ENCODE measurements at places on chromosomes 7 and 10. TPM values are rescaled to one million over a fixed set of nuclear protein-coding genes. Genes with fewer than 3 reads are reported as not detected.

DNA sequence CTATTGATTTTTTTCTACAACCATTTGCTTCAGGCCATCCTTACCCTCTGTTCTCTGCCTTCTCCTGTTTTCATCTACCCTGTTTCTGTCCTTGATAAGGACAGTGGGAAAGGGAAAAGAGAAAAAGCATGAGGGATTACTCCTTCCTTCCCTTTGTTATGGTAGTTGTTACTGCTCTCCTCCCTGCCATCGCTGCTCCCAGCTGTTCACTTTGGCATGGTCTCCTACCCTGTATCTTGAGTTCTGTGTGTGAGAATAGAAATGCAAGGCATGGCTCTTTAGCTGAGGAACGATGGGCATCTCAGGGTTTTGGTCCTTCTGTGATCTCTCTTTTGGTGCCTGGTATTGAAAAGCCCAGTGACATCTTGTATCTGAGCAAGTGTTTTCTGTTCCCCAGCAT is 6.4 kb downstream of the CCSER2 start:
- no peak for DNase-seq

GRCh38 chr7:96596120-96596826 is 113.4 kb downstream of the SEM1 start:
- no peak for DNase-seq

- no peak for DNase-seq
Measured at GRCh38 chr10:20922451-20922850, 25.3 kb upstream of the NEBL start.

- peak; percentile 63 for DNase-seq
Measured at GRCh38 chr7:140541513-140542227, 62.4 kb upstream of the MKRN1 start.

DNA sequence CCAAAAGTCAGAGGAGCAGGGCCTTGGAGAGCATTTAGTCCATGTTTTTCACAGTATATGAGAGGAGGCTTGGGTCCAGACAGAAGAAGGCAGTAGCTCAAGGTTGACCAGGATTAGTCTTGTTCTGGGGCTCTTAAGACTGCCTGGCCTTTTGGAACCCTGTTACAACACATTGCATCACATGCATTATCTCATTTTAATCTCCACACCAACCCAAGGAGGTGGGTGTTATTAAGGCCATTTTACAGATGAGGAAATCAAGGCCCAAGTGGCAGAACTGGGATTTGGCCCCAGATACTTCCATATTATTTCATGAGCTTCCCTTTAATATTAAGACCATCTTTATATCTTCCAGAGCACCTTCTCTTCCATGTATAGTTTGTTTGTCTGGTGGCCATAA is 38.8 kb downstream of the RPS24 start:
- DNase-seq: no peak

DNA sequence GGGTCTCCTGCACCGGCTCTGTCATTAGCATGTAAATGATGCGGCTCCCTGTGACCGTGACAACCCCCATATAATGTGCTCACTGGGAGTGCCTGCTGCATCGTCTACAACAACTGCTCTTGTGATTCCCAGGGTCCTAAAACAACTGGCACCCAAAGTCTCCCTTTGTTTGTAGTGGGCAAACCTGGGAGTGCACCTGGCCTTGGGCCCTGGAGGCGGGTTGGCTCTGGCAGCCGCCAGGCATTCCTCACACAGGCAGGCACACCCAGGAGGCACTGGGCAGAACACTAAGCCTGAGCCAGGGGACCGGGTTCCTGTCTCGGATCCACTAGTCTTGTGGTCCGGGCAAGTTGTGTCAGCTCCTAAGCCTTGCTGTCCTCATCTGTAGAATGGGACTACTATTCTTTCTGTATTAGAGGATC is 115.5 kb upstream of the GPR26 start:
- no peak for DNase-seq

- DNase-seq: no peak
Measured at GRCh38 chr7:158320328-158320727, 267.3 kb downstream of the PTPRN2 start.

GRCh38 chr7:100867776-100868485 is 744 bp downstream of the TRIP6 start:
- no peak for DNase-seq

GRCh38 chr7:77651575-77652162 is 44.6 kb upstream of the RSBN1L start:
- no peak for DNase-seq

GRCh38 chr7:3915337-3915878 is 614.4 kb downstream of the SDK1 start:
- DNase-seq: no peak

DNA sequence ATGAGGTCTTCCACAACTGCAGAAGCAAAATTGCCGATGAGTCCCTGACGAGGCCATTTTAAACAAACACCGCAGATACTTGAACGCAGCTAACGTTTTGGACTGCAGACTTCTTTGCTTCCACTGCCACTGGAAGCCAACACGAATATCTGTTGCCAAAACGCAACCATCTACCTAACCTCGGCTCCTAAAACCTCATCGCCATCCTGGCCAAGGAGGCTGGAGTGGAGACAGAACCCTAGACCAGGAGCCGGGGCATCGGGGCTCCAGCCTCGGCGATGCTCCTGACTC is 493 bp downstream of the WDR91 start:
- no peak for DNase-seq

DNA sequence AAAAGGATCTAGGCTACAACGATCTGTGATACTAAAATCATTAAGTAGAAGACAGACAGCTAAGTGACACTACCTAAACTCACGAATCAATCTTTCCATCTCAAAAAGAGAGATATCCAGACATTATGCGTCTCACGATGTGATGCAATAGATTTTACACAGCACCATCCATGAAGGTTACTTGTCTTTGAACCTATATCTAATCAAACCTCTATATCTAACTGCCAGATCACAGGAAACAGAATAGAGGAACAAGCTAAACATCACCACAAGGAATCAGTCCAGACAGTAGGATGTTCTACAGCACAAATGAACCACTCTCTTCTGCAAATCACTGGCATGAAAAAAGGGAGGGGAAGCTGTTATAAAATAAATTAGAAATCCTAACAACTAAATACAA is 4.1 kb downstream of the RAPGEF5 start:
- no peak for DNase-seq

- no peak for DNase-seq
Measured at GRCh38 chr10:1410469-1411395, 326.6 kb downstream of the ADARB2 start.

- no peak for DNase-seq
Measured at GRCh38 chr10:48785796-48786195, 101.1 kb downstream of the WDFY4 start.

DNA sequence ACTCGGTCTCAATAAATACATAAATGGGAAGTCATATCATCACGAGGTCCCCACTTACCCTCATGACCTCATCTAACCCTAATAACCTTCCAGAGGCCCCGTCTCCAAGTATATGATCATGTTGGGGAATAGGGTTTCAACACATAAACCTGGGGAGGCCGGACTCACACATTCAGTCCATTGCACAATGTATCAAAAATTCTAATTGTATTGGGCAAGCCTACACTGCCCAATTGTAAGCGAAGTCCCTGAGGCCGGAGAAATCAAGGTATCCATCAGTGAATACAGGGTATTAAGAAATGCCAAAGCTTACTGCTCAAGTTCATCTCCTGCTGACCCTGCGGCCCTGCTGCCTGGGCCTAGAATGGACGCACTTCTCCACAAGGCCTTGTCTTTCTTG is 69.6 kb downstream of the PARP12 start:
- no peak for DNase-seq

DNA sequence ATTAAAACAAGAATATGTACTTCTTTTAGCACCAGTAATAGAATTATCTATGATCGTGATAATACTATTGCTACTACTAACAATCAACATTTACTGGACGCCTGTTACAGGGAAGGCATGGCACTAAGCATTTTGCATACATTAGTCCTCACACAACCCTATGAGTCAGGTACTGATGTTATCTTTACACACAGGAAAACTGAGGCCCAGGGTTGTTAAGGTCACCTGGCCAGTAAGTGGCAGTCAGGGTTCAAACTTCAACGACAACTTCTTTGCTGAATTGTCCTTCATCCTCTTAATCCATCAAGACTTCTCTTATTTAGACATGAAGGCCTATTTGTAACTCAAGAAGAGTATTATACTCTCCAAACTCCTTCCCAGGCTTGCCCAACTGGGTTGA is 41.9 kb upstream of the ACSL5 start:
- no peak for DNase-seq

DNA sequence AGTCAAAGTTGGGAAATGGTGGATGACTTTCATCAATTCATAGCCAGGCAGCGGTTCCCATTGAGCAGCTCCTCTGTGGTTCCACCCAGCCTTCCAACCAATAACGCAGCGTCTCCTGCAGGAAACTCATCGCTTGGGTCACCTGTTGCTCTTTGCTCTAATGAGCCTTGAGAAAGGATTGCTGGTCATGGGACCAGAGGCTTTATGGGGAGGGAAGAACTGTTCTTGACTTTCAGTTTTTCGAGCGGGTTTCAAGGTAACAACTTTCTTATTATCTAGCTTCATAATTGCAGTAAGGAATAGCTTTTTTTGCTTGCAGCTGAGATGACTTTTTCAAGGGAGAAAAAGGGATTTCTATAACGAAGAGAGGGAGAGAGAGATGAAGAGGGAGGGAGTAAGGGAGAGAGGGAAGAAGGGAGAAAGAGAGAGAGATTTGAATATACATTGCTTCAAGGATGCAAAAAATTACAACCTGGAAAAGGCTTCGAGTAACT is 405 bp upstream of the ENTPD1 start:
- peak; percentile 29 for DNase-seq

DNA sequence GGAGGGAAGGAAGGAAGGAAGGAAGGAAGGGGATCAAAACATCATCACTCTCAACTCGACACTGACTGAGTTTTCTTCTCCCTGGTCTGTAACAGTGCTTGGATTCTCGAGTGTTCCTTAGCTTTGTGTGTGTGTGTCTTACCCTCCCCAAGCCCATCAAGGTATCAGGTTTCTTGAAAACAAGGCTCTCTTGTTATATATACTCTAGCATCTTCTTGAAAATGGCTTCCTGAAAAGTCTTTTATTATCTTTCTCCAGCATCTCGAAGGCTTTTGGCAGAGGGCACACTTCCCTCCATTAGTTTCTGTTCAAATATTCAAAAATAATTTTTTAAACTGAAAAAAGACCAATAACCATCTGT is 13.4 kb downstream of the SERPINE1 start:
- no peak for DNase-seq

DNA sequence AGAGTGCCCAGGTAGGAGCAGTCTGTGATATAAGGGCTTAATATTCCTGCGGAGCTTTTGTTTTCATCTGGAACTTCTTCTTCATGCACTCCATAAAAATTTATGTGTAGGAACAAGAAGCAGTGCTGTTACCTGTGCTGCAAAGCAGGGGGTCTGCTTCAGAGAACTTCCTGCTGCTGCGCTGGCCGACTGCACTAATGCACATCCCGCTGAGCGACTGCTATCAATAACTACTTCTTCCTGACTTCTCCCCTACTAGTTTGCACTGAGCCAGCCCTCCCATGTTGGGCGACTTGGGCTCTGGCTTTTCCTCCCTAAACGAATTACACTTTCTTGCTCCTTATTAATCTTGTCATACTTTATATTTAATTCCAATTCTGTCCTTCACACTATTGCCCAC is 150.3 kb downstream of the NEBL start:
- DNase-seq: no peak

DNA sequence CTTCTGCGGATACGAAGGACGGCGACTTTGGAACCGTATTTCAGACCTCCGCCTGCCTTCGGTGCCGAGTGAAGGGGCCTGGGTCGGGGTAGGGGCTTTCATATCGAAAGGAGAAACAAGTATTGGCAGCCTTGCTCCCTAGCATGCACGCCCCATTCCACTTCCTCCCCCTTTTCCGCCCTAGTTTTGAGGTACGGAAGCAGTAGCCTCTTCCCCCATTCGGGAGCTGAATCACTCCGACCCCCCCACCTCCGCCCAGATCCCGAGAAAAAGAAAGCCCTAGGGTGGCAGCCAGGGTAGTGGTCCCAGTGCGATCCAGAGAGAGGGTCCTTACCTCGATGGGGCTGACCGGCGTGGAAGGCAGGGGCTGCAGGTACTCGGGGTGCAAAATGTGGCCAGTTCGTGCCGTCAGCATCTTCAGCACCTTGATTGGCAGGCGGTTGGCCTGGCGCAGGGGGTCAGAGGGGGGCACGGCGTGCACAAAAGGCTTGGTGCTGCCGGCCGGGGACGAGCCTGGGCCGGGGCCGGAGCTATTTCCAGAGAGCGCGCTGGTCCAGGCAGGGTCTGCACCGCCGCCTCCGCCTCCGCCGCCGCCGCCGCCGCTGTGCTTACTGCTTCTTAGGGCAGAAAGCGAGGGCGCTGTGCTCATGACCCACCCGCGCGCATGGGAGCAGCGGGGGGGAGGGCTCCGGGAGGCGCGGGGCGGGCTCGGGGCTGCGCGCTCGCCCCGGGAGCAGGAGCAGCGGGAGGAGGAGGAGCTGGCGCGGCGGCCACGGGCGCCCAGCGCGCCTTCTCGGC is 594 bp downstream of the ZNF503 start:
- peak; percentile 74 for DNase-seq

GRCh38 chr7:154372011-154372601 is 319.9 kb downstream of the DPP6 start:
- DNase-seq: no peak

DNA sequence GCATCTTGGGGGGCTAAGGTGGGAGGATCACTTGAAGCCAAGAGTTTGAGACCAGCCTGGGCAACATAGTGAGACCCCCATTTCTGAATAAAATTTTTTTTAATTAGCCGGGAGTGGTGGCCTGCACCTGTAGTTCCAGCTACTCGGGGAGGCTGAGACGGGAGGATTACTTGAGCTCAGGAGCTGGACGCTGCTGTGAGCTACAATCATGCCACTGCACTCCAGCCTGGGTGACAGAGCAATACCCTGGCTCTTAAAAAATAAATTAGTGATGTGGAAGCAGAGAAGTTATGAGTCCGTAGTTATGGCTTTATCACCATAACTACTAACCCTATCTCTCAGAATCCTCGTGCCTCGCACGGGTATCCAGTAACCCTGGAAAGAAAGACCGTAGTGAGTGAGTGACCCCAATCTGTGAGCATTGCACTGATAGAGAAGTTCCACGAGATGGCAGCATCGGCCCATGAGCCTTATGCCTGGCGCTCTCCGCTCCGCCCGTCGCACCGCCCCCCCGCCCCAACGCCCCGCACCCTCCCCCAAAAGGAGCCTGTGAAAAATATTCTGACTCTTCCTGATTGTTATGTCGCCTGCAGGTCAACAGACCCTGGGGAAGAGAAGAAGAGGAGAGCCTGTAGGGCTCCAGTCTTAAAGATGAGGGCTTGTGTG is 4.9 kb upstream of the SLC29A3 start:
- peak; percentile 50 for DNase-seq

GRCh38 chr10:99353182-99353581 is 24.0 kb downstream of the CNNM1 start:
- DNase-seq: no peak

DNA sequence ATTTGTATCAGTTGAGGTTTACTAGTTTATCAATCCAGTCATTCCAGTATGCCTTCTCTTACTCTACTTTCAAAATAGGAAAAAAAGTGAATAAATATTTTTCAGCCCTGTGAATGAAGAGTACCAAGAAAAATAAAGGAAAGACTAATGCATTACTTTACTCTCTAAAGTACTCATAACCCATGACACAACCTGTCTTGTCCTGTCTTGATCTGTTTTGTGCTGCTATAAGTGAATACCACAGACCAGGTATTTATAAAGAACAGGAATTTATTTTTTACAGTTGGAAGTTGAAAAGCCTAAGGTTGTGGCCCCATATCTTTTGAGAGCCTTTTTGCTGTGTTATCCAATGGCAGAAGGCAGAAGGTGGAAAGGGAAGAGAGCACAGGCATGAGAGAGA is 194.6 kb upstream of the DKK1 start:
- no peak for DNase-seq

The SH2B2 gene
- total RNA-seq: 1.0 TPM

The EPO gene
- not detected for total RNA-seq

The ZNF488 gene
- 0.05 TPM for total RNA-seq

The ADRA2A gene
- 0.27 TPM for total RNA-seq

The DEPP1 gene
- total RNA-seq: 27.5 TPM

The AMPH gene
- total RNA-seq: 2.6 TPM
